ENCODE measurements at places on chromosomes 16 and 17. TPM values are rescaled to one million over a fixed set of nuclear protein-coding genes. Genes with fewer than 3 reads are reported as not detected.
A peak's percentile ranks its signal among the peaks of the same experiment; 100 is the strongest.

Gene RCVRN
- total RNA-seq, result not detected

- H3K27me3 ChIP-seq, result no peaks in the 10 kb centered on the region
- no peaks in the 10 kb centered on the region for H3K36me3 ChIP-seq
- peaks cover 61% of the 10 kb centered on the region for H3K4me1 ChIP-seq
- DNase-seq, result no peak
These were observed 23.2 kb downstream of the ITGB3 start for GRCh38 chr17:47276868-47277267.

GRCh38 chr16:83721676-83722075 lies 86.1 kb upstream of the HSBP1 start:
- H3K4me1 ChIP-seq, result no peaks in the 10 kb centered on the region
- no peak overlapping the region for H3K4me3 ChIP-seq
- H3K36me3 ChIP-seq, result no peaks in the 10 kb centered on the region

DNA sequence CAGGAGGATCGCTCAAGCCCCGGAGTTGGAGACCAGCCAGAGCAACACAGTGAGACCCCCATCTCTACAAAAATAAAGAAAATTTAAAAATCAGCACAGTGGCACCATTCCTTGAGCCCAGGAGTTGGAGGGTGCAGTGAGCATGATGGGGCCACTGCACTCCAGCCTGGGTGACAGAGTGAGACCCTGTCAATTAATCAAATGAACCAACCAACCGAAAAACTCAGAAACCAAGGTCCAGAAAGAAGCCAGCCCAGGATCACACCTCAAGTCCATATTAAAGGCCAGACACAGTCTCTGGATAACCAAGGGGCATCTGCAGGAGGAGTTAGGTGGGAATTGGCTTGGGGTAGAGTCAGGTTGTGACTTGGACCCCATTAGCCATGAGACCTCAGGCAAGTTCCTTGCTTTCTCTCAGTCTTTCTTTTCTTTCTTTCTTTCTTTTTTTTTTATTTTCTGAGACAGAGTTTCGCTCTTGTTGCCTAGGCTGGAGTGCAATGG lies 2.4 kb downstream of the HSD17B1 start:
- peak overlapping the region; percentile 89 for H3K4me3 ChIP-seq
- H3K27me3 ChIP-seq, result no peaks in the 10 kb centered on the region
- H3K27ac ChIP-seq, result peak overlapping the region; percentile 96
- H3K4me1 ChIP-seq, result peaks cover 26% of the 10 kb centered on the region
- peaks cover 5% of the 10 kb centered on the region for H3K36me3 ChIP-seq
- DNase-seq, result no peak

Gene FOXF1
- 31.2 TPM for total RNA-seq

DNA sequence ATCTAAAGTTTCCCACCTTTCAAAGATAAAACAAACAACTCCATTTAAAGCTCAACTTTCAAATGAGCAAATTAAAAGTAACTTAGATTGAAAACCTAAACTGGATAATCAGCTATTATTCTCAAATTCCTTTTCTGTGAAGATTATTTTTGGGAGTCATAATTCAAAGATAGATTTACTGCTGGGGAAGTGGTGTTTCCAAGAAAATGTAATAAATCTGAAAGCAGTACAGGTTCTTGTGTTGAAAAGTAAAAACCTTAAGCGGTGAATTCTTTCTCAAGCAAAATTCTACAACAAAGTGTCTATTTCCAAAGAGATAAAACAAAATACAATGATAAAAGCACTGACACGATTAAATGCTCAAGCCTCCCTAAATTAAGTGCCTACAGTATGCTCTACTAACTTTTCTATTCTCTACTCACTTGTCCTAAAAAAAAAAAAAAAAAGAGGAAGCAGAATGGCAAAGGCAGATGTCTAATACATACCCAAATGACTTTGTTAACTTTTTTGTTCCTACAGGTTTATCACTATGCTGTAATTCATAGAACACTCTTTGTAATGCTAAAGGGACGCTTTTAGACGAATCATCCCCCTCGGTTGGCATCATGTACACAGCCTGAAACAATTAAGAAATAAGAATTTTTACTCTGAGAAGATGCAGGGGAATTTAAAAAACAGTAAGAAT lies 34.5 kb downstream of the LITAFD start:
- no peak overlapping the region for H3K4me3 ChIP-seq
- no peaks in the 10 kb centered on the region for H3K27me3 ChIP-seq
- DNase-seq, result no peak
- no peaks in the 10 kb centered on the region for H3K4me1 ChIP-seq

GRCh38 chr17:82648742-82649331 lies 593 bp upstream of the WDR45B start:
- DNase-seq, result peak; percentile 78
- H3K4me1 ChIP-seq, result peaks cover 24% of the 10 kb centered on the region
- H3K36me3 ChIP-seq, result peaks cover 7% of the 10 kb centered on the region
- no peaks in the 10 kb centered on the region for H3K27me3 ChIP-seq
- H3K27ac ChIP-seq, result no peak overlapping the region
- H3K4me3 ChIP-seq, result peak overlapping the region; percentile 53

- no peaks in the 10 kb centered on the region for H3K36me3 ChIP-seq
- no peaks in the 10 kb centered on the region for H3K27me3 ChIP-seq
- peak overlapping the region; percentile 50 for H3K27ac ChIP-seq
- no peak for DNase-seq
These were observed 116.5 kb upstream of the AXIN2 start for GRCh38 chr17:65677932-65678331.

DNA sequence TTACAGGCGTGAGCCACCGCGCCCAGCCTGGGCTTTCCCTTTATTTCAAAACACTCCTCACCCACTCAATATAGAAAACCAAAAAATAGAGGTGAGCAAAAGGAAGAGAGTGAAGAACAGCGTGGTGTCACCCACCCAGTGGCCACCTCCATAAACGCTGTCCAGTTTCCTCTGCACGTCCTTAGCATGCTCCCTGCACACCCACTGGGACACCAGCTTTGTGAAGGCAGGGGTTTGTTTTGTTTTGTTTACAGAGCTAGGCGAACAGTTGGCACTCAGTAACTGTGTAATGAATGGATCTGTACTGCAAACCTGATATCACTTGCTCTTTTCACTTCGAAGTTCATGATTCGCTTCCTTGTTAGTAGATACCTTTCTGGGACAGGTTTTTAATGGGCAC lies 73.0 kb downstream of the PRKCB start:
- no peak for DNase-seq
- H3K36me3 ChIP-seq, result no peaks in the 10 kb centered on the region
- no peak overlapping the region for H3K27ac ChIP-seq
- H3K4me1 ChIP-seq, result peaks cover 3% of the 10 kb centered on the region

Gene CBX2
- 3.9 TPM for total RNA-seq

DNA sequence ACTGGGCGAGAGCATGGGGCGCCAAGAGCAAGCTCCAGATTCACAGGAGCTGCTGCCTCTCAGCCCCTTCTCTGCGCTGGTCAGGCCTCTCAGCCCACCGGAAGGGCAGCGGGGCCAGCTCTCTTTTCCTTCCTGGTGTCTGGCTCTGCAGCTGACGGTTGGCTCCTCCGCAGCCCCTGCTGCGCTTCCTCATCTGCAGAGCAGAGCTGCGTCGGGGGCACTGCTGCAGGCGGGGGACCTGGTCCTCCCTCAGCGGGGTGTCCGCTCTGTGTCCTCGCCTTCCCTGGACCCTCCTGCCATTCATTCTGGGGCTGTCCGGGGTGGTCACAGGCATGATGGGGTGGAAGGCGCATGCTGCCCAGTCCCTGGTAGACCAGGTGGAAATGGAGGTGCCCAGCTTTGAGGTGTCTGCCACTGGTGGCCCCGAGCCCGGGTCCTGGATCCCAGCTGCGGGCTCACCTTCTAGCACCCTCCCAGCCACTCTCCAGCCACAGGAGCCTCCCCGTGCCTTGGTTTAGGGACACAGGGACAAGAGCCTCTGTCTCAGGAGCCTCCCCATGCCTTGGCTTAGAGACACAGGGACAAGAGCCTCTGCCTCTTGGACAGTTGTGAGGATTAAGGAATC lies 84.8 kb downstream of the IRF8 start:
- no peak overlapping the region for H3K4me3 ChIP-seq
- H3K36me3 ChIP-seq, result no peaks in the 10 kb centered on the region
- peaks cover 19% of the 10 kb centered on the region for H3K27me3 ChIP-seq
- DNase-seq, result no peak
- peaks cover 43% of the 10 kb centered on the region for H3K4me1 ChIP-seq
- H3K27ac ChIP-seq, result no peak overlapping the region

- no peak overlapping the region for H3K4me3 ChIP-seq
- no peak for DNase-seq
- peaks cover 27% of the 10 kb centered on the region for H3K27me3 ChIP-seq
- no peaks in the 10 kb centered on the region for H3K36me3 ChIP-seq
- no peaks in the 10 kb centered on the region for H3K4me1 ChIP-seq
- H3K27ac ChIP-seq, result no peak overlapping the region
These were observed 164.5 kb downstream of the NTN1 start for GRCh38 chr17:9185688-9186284.

DNA sequence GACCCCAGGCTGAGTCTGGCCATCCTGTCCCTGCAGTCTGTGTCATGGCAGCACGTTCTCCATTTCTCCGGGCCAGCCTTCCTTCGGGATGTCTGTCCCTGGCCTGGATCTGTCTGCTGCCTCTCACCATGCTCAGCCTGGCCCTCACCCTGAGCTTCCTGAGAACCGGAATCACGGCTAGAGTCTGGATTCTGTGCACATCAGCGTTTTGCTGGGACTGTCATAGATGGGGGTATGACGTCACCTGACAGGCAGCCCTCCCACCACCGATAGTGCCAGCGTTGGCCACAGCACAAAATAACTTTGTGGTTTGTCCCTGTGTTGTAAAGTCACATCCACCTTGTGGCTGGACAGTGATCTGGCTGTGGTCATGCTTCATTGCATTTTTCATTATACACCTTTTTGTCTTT lies 59.2 kb downstream of the B9D1 start:
- H3K4me3 ChIP-seq, result no peak overlapping the region
- peaks cover 86% of the 10 kb centered on the region for H3K4me1 ChIP-seq
- H3K36me3 ChIP-seq, result no peaks in the 10 kb centered on the region
- no peak for DNase-seq
- no peaks in the 10 kb centered on the region for H3K27me3 ChIP-seq

DNA sequence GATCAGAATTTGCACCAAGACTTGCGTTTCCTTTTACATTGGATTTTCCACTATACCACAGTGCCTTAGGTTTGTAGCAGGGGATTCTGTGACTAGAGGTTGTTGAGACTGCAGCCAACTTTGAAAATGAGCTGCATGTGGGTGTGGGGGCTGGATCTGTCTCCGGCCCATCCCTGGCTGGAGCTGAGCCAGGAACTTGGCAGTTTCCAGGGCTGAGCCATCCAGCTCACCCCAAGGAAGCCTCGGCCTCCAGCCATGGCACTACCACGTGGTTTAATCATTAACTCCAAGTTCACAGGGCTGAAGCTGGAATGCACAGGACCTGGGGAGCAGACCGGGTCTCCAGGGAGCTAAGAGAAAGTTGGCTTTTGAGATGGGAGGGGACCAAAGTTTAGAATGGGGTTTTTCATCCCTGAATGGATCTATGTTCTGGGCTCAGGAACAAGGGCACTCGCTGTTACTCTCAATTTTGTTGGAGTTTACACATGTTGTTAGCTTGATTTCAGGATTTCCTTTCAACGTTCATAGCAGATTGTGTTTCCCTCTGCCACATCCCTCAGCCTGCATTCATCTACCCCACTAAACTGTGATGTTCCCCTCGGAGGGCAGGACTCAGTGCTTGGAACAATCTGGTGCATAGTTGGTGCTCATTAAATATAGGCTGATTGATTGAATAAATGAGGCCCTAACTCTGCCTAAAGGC lies 42.3 kb upstream of the HNF1B start:
- H3K4me1 ChIP-seq, result no peaks in the 10 kb centered on the region
- H3K36me3 ChIP-seq, result no peaks in the 10 kb centered on the region
- DNase-seq, result no peak
- peaks cover 48% of the 10 kb centered on the region for H3K27me3 ChIP-seq
- no peak overlapping the region for H3K4me3 ChIP-seq

DNA sequence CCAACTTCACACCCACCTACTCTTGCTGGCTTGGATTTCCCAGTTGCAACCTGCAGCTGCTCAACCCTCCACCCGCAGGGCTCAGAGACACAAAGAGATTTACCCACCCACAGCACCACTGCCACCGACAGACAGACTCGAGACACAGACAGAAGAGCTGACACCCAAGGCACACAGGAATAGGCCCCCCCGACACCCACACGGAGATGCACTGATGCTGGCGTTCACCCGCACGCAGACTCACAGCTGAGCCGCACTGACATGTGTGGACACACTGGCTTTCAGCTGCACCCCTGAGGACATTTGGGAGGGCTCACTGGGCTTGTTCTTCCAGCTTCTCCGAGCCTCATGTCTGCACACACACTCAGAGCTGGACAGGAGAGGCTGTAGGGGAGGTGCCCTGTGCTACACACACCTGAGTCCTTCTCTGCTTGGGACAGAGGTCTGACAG lies 8.2 kb downstream of the STX1B start:
- no peak overlapping the region for H3K27ac ChIP-seq
- no peak for DNase-seq
- H3K4me3 ChIP-seq, result no peak overlapping the region
- H3K27me3 ChIP-seq, result peaks cover 6% of the 10 kb centered on the region

- H3K27me3 ChIP-seq, result no peaks in the 10 kb centered on the region
- H3K27ac ChIP-seq, result no peak overlapping the region
- peaks cover 7% of the 10 kb centered on the region for H3K4me1 ChIP-seq
- no peak for DNase-seq
- no peak overlapping the region for H3K4me3 ChIP-seq
These were observed 3.6 kb upstream of the ZNF652 start for GRCh38 chr17:49365667-49366066.

DNA sequence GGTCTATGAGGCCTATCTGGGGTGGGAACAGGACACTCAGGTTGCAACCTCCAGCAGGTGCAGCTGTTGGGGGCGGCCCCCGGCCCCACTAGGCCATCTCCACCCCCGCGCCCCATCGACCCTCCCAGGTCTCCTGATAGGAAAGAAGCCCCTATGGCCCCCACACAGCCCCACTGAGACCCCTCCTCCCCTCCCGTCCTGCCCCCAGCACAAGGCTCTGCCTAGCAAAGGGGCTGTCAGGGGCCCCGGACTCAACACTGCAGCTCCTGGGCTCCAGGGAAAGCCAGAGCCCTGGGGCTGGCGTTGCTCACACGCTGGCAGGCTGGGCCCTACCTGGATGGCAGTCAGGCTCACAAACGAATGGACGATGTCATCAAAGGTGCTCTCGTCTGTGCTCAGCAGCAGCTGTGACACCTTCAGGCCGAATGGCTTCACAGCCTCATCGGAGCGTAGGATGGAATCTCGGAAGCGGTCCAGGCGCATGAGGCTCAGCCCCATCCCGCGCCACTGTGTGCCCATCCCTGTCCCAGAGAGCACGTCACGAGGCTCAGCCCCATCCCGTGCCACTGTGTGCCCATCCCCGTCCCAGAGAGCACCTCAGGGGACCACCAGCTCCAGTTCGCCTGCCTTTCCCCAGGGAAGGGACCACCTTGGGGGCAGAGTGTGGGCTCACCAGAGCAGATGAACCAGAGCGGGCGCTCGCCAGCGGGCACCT lies 7.3 kb downstream of the FASN start:
- no peaks in the 10 kb centered on the region for H3K27me3 ChIP-seq
- H3K4me3 ChIP-seq, result no peak overlapping the region
- peaks cover 8% of the 10 kb centered on the region for H3K4me1 ChIP-seq
- H3K27ac ChIP-seq, result no peak overlapping the region
- H3K36me3 ChIP-seq, result peaks cover 100% of the 10 kb centered on the region
- DNase-seq, result no peak

Gene HSF5
- total RNA-seq, result 0.32 TPM

- no peaks in the 10 kb centered on the region for H3K27me3 ChIP-seq
- no peak overlapping the region for H3K27ac ChIP-seq
- H3K36me3 ChIP-seq, result peaks cover 33% of the 10 kb centered on the region
- peaks cover 16% of the 10 kb centered on the region for H3K4me1 ChIP-seq
- DNase-seq, result no peak
These were observed 5.9 kb downstream of the AXIN1 start for GRCh38 chr16:346587-346986.

- no peak overlapping the region for H3K27ac ChIP-seq
- no peaks in the 10 kb centered on the region for H3K36me3 ChIP-seq
- peaks cover 25% of the 10 kb centered on the region for H3K27me3 ChIP-seq
- H3K4me1 ChIP-seq, result no peaks in the 10 kb centered on the region
These were observed 15.0 kb downstream of the SLC38A8 start for GRCh38 chr16:84027625-84028024.

Measured in lower lobe of right lung (tissue), 2 donors.